Cerebellum (tissue), 4 donors: ENCODE measurements at places on chromosomes 4 and X. TPM values are rescaled to one million over a fixed set of nuclear protein-coding genes. Genes with fewer than 3 reads are reported as not detected.

The PABPC1L2A gene
- 0.91 TPM for total RNA-seq

The PPID gene
- 18.8 TPM for total RNA-seq

The CSAG1 gene
- total RNA-seq: not detected

The GPR82 gene
- total RNA-seq: not detected

The P2RY4 gene
- total RNA-seq: 0.54 TPM

The SMR3B gene
- total RNA-seq: not detected

The CSAG2 gene
- total RNA-seq: not detected

The PCDH10 gene
- 29.9 TPM for total RNA-seq

The ADH7 gene
- not detected for total RNA-seq

The TNMD gene
- not detected for total RNA-seq

The HPGDS gene
- 3.6 TPM for total RNA-seq

The CFI gene
- total RNA-seq: 5.7 TPM

DNA sequence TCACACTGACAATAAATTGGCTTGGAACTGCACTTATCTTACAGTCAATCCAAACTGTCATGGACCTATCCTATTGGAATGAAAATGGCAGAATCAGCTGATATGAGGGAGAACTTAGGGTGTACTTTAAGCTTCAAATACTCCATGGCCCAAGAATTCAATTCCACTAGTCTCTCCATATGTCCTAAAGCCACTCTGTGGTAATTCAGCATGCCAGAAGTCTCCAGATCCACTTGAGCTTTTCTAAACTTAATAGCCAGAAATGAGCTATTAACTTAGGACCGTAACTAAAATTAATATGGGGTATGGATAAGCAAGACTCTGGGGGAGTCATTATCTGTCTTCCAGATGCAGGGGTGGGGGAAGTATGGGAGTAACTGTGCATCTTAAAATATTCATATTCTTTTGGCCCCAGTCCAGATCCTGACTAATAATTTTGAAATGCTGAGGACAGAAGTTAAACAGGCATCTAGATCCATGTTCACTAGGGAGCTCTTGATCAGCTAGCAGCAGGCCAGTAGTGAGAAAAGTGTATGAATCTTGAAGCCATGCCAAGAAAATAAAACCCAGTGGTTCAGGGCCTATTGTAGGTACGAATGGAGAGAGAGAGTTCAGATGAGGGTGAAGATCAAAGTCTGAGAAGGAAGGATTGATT lies 167.6 kb downstream of the DKK2 start:
- no peak for DNase-seq

DNA sequence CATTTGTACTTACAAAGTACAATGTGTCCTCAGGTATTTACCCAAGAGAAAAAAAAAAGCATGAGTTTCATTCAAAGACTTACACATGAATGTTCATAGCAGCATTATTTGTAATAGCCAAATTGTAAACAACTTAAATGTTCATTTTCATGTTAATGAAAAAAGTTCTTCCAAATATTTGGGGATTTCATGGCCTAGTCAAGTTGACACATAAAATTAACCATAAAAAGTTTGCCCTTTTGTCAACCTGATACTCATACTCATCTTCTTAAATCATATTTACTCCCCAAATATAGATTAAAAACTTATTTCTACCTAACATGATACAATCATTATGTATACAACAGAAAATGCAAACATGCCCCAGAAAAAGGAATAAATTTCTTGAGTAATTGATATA lies 112.5 kb upstream of the EMCN start:
- DNase-seq: no peak

- DNase-seq: no peak
Observed at GRCh38 chr4:48604527-48604926, 114.5 kb downstream of the ZAR1 start.

DNA sequence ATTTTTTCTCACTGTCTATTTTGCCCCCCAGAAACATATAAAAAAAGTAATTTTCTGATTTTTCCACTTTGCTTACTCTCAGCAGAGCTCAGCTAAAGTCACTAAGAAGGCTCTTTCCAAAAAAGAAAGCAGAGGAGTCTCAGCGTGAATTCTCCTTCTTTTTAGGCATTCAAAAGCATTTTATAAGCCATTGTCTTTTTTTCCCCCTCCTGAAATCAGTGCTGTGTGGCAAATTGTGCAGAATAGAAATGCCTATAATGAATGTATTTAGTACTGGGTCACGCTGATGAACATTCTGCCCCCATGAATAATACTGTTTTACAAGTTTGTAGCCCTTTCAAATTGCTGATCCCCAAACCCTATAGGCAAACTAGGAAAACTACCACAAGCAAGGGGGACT lies 1.6 kb upstream of the PCDH18 start:
- DNase-seq: no peak

- DNase-seq: no peak
Observed at GRCh38 chrX:618761-619450, 11.7 kb upstream of the SHOX start.

DNA sequence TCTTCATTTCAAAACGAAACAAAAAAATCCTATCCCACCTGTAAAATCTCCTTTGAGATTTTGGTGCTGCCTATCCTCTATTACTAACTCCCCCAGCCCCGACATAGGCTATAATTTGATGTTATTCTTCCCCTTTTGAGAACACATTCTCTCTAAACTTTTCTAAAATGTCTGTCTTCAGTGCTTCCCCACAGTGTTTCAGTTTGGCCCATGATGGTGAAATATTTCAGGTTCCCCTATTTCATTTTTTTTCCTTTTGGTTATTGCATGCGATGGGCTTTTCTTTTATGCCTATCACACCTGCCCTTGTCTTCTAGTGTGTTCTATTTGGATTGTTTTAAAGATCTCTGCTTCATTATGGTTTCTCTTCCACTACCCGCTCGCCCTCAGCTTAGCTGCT lies 14.7 kb downstream of the BCORL1 start:
- DNase-seq: no peak

GRCh38 chr4:6208416-6208815 lies 8.1 kb upstream of the JAKMIP1 start:
- no peak for DNase-seq

GRCh38 chrX:85375333-85375738 lies 4.1 kb downstream of the POF1B start:
- DNase-seq: no peak

GRCh38 chr4:8039290-8039689 lies 99.6 kb upstream of the AFAP1 start:
- peak; percentile 79 for DNase-seq

DNA sequence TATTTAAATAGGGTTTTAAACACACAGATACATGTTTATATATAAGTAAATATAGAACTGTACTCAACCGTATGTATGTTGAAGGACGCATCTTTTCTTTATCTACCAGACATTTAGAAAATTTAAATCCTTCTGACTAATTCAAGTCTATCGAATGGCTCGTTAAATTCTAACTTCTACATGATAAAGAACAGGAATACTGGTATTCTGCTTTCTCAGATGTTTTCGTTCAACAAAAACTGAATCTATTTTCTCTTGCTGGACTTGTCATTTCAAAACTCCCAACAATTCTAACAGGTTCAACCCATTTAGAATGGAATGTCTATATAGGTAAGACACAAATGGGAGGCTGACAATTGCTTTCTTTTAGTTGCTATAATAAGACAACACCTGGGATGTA lies 978.3 kb upstream of the ADGRL3 start:
- no peak for DNase-seq

GRCh38 chr4:25844961-25845712 lies 17.7 kb downstream of the SEL1L3 start:
- no peak for DNase-seq

DNA sequence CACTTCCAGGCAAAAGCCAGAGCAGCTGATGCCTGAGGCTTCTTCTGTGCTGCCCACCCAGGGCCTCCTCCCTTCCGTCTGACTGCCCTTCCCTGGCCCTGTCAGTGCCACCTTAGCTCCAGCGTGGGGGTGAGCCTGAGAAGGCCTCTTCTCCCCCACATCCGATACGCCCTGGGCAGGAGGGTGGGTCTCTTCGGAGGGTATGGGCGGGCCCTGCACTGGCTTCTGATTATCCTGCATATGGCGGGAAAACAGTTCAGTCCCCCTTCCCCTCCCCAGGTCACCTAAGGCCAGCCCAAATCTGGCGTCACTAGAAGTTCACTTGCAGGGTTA lies 256.7 kb downstream of the FBXW7 start:
- no peak for DNase-seq

DNA sequence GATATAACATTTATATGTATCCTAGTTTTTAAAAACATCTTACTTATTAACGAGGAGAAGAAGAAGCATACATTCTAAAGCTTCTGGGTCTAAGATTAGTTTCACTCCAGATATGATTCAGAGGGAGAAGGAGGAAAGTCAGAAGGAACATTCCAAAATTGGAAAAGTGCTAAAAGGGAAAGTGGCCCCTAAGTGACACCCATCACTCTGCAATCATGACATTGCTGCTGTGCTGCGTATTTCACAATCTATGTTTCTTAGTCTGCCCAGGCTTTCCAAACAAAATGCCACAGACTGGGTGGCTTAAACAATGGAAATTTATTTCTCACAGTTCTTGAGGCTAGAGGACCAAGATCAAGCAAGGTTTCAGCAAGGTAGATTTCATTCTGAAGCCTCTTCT lies 72.5 kb upstream of the ATOH1 start:
- DNase-seq: no peak

- DNase-seq: no peak
Observed at GRCh38 chr4:54189140-54189539, 40.0 kb upstream of the PDGFRA start.
